Omental fat pad (tissue), 4 donors: ENCODE measurements at places on chromosomes 12 and 14. TPM values are rescaled to one million over a fixed set of nuclear protein-coding genes. Genes with fewer than 3 reads are reported as not detected.

DNA sequence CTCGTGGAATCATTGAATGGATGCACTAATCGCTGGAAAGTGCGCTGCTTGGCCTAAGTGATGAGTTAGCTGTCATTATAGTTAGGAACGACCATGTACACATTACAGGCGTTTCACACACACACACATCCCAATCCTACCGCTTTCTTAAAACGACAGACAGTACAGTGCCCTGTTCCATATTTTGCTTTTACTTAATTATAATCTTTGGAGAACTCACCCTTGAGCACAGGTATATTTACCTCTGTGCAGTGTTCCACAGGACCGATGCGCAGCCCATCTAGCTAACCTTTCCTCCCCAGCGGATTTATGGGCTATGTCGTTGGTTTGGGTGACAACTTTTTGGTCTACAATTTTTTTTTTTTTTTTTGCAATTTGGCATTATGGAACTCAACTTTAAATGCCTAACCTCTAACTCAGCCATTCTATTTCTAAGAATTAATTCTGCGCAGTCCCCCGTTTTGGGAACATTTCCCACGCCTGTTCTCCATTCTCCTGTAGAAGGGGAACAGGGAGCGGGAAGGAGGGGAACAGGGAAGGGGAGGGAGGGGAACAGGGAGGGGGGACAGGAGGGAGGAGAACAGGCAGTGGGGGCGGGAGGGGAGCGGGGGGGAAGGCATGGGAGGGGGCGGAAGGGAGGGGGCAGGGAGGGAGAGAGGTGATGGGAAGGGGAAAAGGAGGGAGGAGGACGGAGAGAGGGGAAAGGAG lies 663 bp upstream of the ULK1 start:
- DNase-seq: no peak

DNA sequence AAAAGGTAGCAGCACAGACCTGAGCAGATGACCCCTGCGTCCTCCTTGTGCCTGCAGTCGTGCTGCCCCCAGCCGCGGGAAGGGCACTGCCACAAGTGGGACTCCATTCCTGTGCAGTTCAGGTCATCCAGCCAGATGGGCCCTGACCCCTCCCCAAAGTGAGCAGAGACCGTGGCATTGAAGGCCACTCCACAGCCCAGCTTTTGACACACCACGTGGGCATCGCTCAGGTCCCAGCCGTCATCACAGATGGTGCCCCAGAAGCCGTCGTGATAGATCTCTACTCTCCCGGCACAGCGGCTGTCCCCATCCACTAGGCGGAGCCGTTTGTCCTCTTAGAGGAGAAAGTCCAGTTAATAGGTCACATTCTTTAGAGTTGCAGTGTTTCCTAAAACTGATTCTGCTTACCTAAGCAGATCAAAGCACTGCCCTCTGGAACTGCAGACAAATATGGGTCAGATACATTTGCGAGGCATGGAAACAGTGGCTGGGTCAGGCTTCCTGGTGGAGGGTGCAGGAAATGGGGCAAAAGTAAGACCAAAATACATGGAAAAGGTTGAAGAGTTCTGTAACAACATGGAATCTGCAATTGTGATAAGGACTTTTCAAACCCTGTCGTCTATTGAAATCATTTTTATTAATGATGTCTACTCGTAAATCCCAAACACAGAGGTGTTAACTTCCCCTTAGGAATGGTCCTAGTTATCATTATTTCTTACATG lies 69.4 kb downstream of the CD163L1 start:
- DNase-seq: no peak

- no peak for DNase-seq
Measured at GRCh38 chr12:94171595-94171930, 23.2 kb downstream of the PLXNC1 start.

DNA sequence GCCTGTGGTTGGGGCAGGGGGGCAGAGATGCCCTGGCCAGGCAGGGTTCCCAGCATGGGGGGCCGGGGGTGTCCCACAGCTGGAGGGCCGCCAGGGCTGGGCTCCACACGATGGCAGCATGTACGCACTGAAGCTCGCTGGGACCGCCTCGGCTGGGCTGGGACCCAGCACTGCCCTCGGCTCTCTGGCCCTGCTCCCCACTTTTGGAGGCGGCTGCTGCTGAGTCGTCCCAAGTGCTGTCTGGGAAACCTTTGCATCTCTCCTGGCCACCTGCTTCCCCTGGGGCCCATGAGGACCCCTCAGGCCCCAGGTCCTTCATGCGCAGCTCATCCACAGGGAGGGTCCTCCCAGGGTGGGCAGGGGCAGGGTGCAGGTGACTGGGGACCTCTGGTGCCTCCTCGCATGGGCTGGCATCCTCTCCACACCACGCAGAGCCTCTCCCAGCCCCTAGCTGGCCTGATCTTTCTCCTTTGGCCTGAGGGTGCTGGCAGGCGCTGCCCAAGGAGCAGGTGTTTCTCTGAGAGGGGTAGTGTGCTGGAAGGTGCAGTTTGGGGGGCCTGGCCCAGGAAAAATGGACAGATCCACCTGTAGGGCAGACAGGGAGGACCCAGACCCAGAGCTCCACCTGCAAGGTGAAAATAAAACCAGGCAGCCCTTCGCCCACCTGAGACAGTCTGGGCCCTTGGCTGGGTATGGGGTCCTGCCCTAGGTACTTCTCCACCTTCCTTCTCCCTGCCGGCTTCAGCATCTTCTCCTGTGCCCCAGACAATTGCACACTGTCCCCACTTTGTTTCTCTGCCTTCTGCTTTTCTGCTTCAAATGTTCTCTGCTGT lies 46.9 kb downstream of the DLK1 start:
- DNase-seq: no peak

DNA sequence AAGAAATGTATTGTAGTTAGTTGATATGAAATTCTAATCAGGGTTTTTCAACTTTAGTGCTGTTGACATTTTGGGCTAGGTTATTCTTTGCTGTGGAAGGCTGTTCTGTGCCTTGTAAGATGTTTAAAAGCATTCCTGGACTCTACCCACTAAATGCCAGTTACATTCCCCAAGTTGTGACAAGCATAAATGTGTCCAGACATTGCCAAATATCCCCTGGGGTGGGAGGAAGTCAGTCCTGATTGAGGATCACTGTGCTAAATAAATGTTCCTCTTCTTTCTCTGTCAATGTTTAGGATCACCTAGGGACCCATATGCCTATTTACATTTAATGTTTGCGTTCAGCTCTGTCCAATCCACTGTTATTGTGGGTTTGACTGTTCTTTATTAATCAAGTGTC lies 268.3 kb downstream of the TMTC2 start:
- DNase-seq: no peak

DNA sequence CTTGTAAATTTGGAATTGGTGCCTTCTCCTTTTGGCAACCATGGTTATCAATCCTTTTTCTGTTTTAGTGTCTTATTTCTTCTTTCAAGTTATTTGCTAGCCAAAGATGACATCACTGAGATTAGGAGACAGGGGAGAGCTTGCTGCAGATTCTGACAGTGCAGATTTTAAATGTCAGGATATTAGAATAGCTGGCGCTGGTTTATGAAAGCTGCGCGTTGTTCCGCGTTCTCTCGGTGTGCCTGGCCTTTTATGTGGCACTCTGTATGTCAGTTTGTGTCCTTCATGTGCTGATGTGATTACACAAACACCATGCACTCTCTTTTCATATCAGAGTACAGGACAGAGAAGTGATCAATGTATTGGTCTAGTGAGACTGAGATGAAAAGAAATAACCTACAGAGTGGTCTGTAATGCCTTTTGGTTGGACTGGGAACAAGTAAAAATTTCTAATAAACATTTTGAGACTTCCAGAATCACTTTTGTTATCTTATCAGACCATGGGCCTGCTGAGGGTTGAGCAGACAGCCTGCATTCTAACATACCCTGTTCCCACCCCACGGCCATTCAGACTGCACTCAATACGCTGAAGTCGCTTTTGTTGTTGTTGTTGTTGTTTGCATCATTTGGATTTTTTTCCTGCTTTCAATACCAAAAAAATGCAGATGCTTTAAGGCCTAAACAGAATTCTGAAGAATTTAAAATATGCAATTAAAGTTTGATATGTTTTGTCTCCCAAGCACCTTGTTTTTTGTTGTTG lies 49.7 kb upstream of the TRAF3 start:
- DNase-seq: no peak

GEMIN2 gene
- 9.5 TPM for total RNA-seq
